ENCODE measurements at places on chromosomes 5 and 9. TPM values are rescaled to one million over a fixed set of nuclear protein-coding genes. Genes with fewer than 3 reads are reported as not detected.

The LRRC19 gene
- total RNA-seq, result not detected

The C9orf57 gene
- not detected for total RNA-seq

The FBP1 gene
- not detected for total RNA-seq

The TMEM215 gene
- 0.02 TPM for total RNA-seq

The PLAC8L1 gene
- 0.26 TPM for total RNA-seq

The RNF183 gene
- total RNA-seq, result not detected

The SLC36A2 gene
- not detected for total RNA-seq

The MRPL36 gene
- total RNA-seq, result 120 TPM

The GPR150 gene
- total RNA-seq, result 0.18 TPM

The GFPT2 gene
- total RNA-seq, result 47.3 TPM

The SLC6A3 gene
- 0.09 TPM for total RNA-seq

The PCDHGA3 gene
- total RNA-seq, result not detected

The ADRB2 gene
- 0.79 TPM for total RNA-seq

The DOCK2 gene
- 2.3 TPM for total RNA-seq

The CDH18 gene
- total RNA-seq, result not detected

The GARIN3 gene
- not detected for total RNA-seq

The OTP gene
- 0.03 TPM for total RNA-seq
